ENCODE measurements at places on chromosomes 7 and 10.
A peak's percentile ranks its signal among the peaks of the same experiment; 100 is the strongest.

DNA sequence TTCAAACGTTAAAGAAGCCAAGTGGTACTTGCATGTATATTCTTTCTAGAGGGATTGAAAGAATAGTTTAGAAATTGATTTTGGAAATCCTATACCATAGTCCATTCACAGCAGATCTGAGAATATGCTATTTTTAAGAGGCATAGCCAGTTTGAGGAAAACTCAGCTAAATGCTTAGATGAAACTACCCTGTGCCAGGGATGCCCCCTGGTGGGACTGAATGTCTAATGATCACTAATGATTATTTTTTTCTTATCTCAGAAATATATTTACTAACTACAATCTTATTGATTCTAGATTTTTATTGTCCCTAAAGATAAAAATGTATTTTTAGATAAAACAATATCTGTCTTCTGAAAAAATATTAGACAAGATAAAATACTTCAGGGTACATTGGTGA is 844.9 kb upstream of the PHF14 start:
- DNase-seq = peak; percentile 76

- DNase-seq = peak; percentile 25
These were observed 111.6 kb downstream of the PHTF2 start for GRCh38 chr7:77910124-77910523.

- peak; percentile 9 for DNase-seq
These were observed 109.9 kb downstream of the ITGB8 start for GRCh38 chr7:20440472-20441105.

GRCh38 chr10:27258838-27259812 is 18.5 kb upstream of the ACBD5 start:
- DNase-seq = no peak

GRCh38 chr7:27185854-27186667 is 1.0 kb upstream of the HOXA11 start:
- no peak for DNase-seq

GRCh38 chr10:78911533-78912340 is 157.0 kb upstream of the ZMIZ1 start:
- no peak for DNase-seq

- DNase-seq = no peak
These were observed 13.6 kb downstream of the GIMAP4 start for GRCh38 chr7:150580638-150581394.

GRCh38 chr7:93249491-93250148 is 17.5 kb downstream of the VPS50 start:
- DNase-seq = no peak

- DNase-seq = no peak
These were observed 30.3 kb upstream of the GPAM start for GRCh38 chr10:112213836-112214235.

DNA sequence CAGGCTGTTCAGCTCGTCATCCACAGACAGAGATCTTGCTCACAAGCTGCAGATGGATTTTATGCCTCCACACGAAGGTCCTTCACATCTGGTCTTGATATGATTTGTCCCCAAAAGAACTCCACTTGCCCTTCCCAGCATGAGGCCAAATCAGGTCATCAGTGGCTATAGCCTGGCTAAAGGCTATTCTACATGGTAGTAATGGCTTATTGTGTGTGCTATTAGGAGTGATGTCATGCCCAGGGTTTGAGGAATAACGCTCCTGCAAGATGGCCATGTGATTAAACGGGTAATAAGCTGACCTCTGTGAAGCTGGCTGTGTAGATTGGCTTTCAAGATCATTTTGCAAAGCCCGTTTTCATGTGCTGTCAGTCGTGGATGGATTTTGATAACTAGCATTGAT is 313.8 kb downstream of the FRMD4A start:
- no peak for DNase-seq

DNA sequence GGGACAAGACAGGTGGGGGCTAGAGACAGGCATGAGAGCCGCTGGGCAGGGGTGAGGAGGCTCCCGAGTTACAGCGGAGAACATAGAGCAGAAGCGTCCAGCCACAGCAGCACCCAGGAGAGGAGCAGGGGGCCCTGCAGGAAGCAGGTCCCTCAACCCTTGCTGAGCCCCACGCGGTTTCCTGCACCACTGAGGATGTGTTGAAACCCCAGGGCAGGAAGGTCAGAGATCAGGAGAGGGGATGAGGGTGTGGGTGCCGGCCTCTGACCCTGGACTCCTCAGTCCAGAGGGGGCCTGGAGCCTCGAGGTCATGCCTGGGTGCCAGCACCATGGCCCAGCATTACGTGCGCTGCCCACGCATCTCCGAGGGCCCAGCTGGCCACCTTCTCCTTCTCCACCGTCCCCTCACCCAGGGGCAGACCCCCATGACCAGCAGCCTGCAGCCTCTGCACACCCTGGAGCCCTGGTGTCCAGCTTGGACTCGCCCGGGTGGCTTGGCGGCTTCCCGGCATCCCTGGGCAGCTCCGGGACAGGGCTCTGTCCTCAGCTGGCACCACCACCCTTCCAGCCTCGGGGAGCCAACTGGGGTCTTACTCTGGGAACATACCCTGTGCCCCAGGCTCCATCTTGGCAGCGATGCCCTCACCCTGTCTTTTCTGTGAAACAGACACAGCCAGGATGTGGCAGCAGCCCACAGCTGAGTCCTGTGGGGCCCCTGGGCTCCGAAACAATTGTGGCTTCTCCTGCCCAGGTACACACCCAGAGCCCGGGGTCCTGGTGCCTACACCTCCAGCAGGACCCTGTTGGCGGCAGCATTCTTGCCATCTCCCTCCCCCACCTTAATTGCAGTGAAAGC is 52.0 kb downstream of the STK32C start:
- no peak for DNase-seq

DNA sequence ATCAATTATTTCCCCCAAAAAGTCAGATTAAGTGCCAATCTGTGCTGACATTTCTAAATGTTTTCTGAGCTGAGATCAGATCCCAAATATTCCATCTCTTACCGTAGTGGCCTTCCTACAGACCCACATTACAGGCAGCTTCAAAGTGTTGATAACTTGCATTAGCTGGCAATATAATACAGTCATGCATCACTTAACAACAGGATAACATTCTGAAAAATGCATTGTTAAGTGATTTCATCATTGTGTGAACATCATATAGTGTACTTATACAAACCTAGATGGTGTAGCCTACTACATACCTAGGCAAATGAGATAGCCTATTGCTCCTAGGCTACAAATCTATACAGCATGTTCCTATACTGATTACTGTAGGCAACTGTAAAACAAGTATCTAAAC is 22.4 kb downstream of the SLC25A13 start:
- no peak for DNase-seq

- peak; percentile 38 for DNase-seq
These were observed 45.2 kb upstream of the SEMA3D start for GRCh38 chr7:85232068-85232467.

- no peak for DNase-seq
These were observed 754.6 kb downstream of the REEP3 start for GRCh38 chr10:64275774-64276173.

DNA sequence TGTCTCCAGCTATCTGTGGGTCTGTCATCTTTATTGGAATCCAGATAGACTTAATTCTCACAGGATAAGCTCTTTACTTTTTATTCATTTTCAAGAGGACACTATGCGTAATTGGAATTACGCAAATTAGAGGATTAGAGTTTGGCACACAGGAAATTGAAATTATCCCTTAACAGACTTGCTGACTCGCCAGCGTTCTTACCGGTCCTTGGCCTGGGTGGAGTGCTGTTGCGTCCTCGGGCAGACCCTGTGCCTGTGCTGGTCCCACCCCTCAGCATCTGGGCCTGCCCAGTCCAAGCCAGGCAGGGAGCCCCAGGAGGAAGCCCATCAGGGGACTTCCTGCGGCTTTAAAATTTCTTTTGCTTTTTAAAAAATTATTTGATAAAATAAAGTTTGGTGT is 101.8 kb downstream of the MKI67 start:
- DNase-seq = no peak

- DNase-seq = no peak
These were observed 86.8 kb downstream of the ANKRD7 start for GRCh38 chr7:118311121-118311836.

GRCh38 chr10:107994621-107995270 is 830.2 kb upstream of the SORCS1 start:
- no peak for DNase-seq

- no peak for DNase-seq
These were observed 40.9 kb upstream of the ATRNL1 start for GRCh38 chr10:115052226-115052625.

DNA sequence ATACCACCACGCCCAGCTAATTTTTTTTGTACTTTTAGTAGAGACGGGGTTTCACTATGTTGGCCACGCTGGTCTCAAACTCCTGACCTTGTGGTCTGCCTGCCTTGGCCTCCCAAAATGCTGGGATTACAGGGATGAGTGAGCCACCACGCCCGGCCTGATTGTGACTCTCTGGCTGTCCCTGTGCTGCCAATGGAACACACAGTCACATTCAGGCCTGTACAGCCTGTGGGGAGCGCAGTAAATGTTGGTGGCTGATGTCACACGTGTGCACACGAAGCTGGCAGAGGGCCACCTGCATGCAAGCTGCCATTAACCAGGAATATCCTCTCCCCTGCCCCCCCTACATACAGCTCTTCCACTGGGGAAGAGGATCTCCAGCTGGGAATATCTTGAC is 22.1 kb downstream of the POLL start:
- DNase-seq = no peak

DNA sequence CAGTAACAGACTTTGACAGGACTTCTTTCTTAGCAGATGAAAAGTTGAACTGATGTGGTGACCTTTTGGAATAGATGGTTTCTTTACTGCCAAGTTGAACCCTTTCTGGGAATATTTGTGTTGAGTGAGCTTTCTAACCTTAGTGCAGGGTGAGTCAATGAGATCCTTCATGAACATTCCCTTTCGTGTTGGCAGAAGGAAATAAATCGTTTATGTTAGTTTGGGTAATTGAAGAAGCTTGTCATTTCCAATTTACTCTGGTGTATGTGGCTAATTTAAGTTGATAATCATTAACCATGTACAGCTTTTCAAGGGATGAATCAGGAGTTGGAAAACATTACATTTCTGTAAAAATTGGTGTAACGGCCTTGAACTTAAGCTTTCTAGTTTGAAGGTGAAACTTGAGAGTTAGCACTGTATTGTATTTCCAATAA is 43.4 kb downstream of the PTTG1IP2 start:
- no peak for DNase-seq

DNA sequence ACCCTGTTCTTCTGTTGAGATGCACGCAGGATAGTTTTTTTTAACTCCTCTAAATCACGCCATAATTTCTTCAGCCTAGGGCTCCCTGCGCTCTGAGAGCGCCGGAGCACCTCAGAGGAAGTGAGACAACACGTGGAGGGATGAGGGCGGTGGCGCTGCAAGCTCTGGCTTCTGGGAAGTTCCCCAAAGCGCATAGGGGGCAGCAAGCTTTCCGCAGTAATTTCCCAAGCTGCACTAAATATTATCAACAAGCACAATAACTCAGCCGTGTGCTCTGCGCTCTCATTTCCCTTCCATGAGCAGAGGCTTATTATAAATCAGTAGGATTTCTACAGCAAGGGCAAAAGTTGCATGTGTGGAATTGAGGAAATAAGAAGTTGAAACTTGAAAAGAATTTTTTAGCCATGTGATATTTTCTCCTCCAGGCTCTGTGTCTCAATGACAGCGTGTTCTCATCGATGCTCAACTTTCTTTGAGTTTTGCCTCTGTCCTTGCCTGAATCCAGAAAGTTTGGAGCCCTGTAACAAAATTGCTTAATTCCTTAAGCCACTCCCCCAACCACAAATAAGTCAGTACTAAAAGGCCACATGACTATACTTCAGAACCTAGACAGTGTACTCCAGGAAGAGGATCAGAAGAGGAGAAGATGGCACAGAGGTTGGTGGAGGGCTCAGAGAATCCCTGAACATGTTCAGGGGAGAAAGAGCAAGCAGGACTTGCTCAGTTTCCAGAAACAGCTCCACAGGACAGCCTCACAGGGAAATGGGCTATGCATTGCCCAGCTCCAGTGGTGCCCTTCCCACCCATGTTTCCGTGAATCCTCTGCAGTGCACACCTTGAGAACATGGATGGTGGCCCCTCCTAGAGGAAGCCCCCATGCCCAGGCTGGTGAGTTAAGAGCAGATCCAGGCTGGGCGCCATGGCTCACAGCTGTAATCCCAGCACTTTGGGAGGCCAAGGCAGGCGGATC is 221.5 kb upstream of the GHITM start:
- peak; percentile 55 for DNase-seq

GRCh38 chr10:60849740-60850139 is 71.5 kb downstream of the CDK1 start:
- DNase-seq = no peak

- no peak for DNase-seq
These were observed 248.7 kb upstream of the TCF7L2 start for GRCh38 chr10:112701211-112701877.

GRCh38 chr10:89120931-89121763 is 86.0 kb downstream of the CH25H start:
- peak; percentile 44 for DNase-seq

- no peak for DNase-seq
These were observed 7.0 kb downstream of the GPR26 start for GRCh38 chr10:123673198-123673597.

- DNase-seq = no peak
These were observed 35.2 kb downstream of the PRSS2 start for GRCh38 chr7:142806022-142806356.

- peak; percentile 74 for DNase-seq
These were observed 192.3 kb downstream of the REEP3 start for GRCh38 chr10:63713191-63714144.

DNA sequence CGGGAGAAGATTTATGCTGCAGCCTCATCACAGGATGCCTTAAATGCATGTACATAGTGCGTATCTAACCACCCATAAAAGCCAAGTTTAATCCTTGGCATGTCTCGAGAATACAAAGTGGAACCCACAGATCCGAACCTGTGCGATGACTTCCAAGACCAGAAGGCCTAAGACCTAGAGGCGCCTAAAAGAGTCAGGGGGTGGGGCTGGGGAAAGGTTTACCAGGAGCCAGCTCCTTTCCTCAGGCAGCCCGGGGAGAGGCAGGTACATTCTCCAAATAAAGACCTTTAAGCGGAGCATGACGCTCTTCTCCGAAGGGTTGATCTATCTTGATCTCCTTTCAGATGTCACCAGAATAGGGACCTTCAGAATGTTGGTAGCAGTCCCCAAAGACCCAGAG is 9.7 kb downstream of the SP8 start:
- no peak for DNase-seq

DNA sequence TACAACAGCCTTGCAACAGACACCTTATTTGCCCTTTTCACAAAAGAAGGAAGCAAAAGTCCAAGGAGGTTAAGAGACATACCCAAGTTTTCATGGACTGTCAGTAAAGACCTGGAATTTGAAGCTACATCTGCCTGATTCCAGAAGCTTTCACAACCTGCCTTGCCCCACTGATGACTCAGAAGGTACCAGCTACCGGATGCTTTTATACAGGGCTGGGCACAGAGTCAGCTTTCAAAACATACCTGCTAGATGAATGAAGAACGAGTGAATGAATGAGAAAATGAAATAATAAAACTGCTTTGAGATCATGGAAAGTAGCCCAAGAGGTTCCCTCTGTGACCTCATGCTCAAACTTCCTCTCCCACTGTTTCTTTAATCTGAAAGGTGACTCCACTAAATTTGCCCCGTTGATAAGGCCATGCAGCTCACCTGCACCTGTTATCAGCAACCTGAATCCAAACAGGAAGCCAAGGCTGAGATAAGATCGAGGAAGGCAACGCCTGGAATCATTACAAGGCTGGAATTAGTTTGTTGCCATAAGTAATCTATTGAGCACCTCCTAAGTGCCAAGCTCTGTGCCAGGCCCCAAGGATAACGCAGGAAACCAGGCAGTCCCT is 151.5 kb downstream of the WDR11 start:
- DNase-seq = no peak

- DNase-seq = no peak
These were observed 1.1 kb downstream of the ADK start for GRCh38 chr10:74151879-74152722.

GRCh38 chr7:81869670-81870069 is 99.8 kb upstream of the HGF start:
- no peak for DNase-seq

All from pons (tissue), 1 donor.